HAP-1 (cell line): ENCODE measurements at places on chromosomes 7 and 10.

GRCh38 chr10:63642808-63643207 is 121.6 kb downstream of the REEP3 start:
- no peak for DNase-seq

- DNase-seq: no peak
Measured at GRCh38 chr10:111479966-111480365, 403.1 kb downstream of the ADRA2A start.

GRCh38 chr7:31432836-31433340 is 81.0 kb upstream of the ITPRID1 start:
- DNase-seq: no peak

GRCh38 chr10:91613411-91614187 is 19.3 kb downstream of the PPP1R3C start:
- no peak for DNase-seq

GRCh38 chr7:52794621-52795020 is 240.8 kb upstream of the POM121L12 start:
- DNase-seq: no peak

DNA sequence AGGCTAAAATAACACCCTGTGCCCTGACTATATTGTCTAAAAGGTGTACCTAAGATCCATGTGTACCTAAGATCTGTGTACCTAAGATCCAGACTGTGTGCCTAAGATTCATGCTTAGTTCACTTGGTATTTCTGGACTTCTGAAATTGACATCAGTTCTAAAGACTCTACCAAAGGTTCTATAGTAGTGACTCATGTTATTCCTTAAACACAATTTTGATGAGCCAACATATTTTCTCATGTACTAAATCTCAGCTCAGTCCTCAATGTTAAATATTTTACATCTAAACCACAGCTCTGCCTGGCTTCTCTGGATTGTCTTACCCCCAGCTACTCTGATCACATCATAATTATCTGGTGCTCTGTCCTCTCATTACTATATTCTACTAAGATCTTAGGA is 802.3 kb upstream of the SORCS1 start:
- DNase-seq: no peak

DNA sequence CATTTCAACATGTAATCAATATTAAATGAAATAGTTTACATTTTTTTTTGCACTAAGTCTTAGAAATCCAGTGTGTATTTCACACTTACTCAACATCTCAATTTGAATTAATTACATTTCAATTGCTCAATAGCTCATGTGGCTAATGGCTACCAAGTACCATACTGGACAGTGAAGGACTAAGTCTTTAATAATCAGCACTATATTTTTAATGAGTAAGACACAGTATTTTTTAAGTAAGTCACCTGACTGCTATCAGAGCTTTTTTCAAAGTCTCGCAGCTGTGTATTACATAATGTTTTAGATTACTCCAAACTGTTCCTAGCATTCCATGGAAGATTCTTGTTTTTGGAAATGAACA is 19.6 kb downstream of the WASL start:
- DNase-seq: no peak
